Head of caudate nucleus (tissue), 42 donors: ENCODE measurements at places on chromosomes 1 and 21.

DNA sequence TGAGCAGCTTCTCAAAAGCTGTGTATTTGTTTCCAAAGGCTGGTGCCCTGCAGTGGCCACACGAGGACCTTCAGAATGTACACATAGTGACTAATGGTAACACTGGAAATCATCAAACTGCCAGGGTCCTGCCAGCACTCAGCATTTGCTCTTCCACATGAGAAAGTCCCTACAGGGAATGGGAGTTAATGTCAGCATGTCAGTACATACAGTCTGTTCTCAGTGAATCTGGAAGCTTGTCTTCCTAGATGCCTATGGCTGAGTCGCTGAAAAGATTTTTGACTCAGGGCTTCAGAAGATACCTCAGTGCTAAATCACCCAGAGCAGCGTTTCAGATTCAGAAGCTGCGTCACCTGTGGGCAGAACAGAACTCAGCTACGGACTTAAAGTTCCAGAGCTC, 108.2 kb downstream of the CDC7 start:
- no peak for DNase-seq

- no peak for DNase-seq
These were observed 1.8 kb upstream of the WLS start for GRCh38 chr1:68234094-68234493.

DNA sequence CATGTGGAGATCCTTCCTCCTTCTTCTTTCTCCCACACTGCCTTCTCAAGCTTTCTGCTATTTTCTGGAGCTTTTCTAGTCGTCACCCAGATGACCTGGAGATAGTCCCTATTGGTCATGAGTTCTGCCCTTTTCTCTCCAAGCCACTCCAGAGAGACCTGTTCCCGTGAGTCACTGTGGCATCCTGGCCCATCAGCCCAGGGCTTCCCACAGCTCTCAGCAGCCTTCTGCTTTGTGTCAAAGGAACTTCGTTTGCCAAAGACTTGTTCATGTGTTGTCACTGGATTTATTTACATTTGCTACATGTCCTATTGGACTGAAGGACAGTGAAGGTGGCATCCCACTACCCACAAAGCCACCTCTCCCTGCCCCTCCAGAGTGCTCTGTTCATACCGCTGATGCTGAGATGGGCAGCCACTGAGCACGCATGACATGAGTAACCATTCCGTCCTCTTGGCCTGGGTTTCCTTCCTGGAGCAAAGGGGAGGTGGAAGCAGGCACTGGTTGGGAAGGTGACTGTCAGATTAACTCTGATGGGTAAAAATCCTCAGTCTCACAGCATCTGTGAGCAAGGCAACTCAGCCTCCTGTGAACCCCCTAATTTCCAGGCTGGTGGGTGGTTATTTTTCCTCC, 119.2 kb downstream of the EDEM3 start:
- no peak for DNase-seq

DNA sequence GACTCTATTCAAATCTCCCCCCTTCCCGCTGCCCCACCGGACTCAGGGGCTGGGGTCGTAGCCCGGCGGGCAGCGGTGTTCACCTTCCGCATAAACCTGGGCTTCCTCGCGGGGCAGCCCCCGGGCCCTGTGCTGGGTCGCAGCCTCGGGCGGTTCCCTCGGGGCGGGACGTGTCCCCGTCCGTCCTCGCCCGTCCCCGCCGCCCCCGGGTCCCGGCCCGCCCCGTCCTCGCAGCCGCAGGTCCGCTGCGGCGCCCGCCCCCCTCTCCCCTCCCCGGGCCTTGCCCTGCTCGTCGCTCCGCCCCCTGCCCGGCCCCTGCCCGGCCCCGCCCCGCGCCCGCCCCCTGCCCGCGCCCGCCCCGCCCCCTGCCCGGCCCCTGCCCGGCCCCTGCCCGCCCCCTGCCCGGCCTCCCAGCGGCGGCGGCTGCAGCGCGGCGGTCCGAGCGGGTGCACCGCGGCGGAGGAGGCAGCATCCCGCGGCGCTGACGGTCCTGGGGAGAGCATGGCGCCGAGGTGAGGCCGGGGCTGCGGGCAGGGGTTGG, at the start of gene COL18A1:
Gene COL18A1, plus strand, starts transcription at position 436 of the 541 bp plus-strand sequence. Its CDS starts 66 bp downstream, at position 502.
- DNase-seq: no peak

- no peak for DNase-seq
These were observed 2.5 kb downstream of the LMX1A start for GRCh38 chr1:165353731-165354671.

DNA sequence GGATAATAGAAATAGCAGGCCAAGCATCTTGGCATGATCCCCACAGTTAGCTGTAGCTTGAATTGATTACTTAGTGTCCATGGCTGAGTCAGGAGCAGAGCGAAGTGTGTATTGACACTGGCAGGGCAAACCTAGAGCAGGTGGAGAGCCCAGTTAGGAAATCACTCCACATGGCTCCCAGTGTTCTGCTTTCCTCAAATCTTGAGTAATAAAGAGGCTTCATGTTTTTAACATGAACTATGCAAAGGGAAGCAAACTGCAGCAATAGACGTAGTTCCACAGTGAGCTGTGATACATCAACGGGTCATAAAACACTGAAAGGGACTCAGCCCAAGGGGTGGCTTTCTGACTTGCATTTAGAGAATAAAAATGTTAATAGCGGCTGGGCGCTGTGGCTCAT, 28.9 kb downstream of the RHEX start:
- DNase-seq: no peak

- no peak for DNase-seq
These were observed 84.2 kb upstream of the SLC2A1 start for GRCh38 chr1:43042773-43043457.

DNA sequence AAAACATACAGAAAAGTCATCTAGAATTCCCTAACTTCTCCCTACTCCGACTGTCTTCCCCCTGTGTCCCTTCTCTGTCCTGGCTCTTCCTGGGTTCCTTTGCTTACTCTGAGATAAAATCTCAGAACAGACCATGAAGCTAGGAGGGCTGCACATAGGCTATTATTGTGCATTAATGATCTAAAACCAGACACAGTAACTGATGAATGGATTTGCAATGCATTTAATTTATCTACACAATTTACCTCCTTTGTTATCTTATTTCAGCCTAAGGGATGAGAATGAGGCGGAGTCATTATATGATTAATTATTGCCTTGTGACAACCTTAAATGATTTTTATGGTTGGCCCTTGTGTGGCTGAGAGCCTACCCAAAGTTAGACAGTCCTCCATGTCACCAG, 14.5 kb downstream of the RHOU start:
- no peak for DNase-seq

DNA sequence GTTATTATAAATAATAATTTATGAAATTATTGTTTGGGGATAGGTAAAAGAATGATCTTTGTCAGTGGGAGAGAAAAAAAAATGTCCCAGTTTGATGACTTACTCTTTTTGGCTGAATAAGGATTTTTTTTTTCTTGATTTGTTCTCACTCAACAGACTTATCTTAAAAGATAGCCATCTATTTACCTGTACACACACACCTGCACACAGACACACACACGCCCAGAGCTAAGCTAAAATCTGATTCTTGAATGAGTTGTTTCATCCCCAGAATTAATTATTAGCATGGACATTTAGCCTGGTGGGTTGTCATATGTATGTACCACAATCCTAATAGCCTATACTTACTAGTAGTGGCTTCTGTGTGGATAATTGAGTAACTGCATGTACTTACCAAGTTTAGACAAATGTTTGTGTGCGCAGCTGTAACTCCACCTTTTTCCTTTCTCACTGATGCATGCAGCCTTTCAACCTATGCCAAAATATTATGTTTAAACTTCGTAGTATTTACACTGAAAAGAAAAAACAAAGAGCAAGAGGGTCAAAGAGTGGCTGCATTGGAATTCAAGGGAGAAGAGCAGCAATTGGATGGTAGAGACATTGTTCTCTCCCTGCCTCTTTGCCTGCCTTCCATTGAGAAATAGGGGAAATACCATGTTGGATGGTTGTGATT, 174.3 kb downstream of the ADGRL2 start:
- no peak for DNase-seq

DNA sequence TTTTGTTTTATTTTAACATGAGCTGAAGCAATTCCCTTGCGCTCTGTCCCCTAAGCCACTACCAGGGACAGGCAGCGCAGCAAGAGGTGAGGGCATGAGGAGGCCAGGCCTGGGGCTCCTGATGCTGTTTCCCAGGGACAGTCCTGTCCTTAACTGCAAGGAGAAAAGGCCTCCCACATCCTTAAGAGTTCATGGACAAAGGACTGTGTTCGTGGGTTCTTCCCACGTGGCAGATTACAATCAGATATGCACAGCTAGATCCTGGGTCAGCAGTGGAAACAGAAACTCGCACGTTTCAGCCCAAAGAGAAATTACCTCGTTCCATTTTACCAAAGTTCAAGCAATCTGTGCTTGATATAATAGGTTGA, 85.8 kb downstream of the MIS18A start:
- no peak for DNase-seq

DNA sequence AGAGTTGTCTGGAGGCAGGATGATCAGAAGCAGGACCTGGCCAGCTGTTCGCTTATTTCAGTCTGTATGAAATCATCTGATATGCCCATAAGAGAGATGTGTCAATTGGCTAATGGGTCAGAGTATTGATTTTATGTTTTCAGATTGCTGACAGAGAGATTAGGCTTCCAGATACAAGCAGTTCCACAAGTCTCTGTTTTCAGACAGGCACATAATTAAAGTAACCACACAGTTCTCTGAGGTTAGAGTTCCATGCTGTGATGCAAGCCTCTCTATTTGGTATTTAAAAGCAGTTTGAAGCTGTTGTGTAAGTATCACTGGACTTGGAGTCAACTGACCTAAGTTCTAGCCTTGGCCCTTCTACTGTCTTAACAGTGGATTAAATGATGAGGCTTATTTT, 50.1 kb downstream of the ATF6 start:
- DNase-seq: no peak
